ENCODE measurements at places on chromosomes 11 and 22.

- no peak overlapping the region for H3K4me3 ChIP-seq
- H3K36me3 ChIP-seq, result peaks cover 50% of the 10 kb centered on the region
- H3K27me3 ChIP-seq, result no peaks in the 10 kb centered on the region
- no peak for DNase-seq
- no peak overlapping the region for H3K27ac ChIP-seq
These were observed 155.7 kb downstream of the CWF19L2 start for GRCh38 chr11:107301878-107302277.

DNA sequence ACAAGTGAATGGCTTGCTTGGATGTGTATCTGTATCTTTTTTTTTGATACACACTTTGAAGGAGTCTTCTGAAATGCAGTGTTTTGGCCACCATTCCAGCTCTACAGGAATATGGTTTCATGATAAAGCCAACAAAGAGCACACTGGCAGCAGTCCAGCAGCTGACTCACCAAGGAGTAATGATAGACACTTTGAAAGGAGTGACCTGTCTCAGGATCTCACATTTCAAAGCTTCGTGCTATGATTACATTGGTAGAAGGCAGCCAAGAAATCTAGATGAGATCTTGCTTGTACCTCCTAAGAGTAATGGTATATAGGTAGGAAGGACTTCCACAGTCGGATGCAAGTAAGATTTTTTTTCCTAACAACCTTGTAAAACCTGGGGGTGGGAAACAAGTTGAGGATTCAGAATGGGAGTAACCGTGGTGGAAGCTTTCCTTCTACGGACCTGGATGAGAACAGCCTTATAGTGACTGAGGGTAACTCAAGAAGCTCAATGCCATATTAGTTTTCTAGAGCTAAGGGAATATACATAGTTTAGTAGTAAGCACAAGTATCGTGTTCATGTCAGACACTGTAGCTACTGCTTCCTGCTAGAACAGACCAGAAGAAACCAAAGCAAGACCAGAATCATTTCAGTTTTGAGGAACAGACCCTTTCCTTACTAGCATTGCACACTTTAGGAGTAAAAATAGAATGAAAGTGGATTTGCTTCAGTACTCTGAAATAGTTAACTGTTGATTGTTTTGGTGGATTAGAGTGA, 25.0 kb downstream of the MTMR3 start:
- no peak overlapping the region for H3K27ac ChIP-seq
- DNase-seq, result no peak
- no peaks in the 10 kb centered on the region for H3K27me3 ChIP-seq
- no peak overlapping the region for H3K4me3 ChIP-seq
- H3K4me1 ChIP-seq, result peaks cover 23% of the 10 kb centered on the region
- no peaks in the 10 kb centered on the region for H3K36me3 ChIP-seq

DNA sequence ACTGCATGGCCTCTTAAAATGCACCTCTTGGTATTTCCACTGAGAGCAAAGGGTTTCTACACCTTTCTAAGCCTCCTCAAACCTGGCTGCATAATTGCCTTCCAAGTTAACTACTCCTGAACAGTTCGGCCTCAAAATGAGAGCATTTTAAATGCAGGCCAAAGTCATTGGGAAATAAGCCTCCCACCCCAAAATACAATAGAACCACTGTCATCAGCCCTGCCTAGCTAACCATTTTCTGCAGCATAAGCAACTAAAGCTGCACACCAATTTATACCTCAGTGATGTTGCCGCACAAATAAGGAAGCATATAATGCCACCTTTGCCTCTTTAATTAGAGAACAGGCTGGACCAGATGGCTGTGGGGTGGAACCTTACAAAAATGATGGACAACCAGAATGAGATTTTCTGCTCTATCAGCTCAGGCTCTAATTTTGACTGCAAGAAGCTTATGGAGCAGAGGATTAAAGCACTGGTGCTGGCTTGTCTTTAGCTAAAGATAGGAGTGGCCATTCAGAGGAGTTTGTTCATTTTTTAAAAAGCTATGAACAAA, 4.3 kb downstream of the TOB2 start:
- DNase-seq, result no peak
- peaks cover 21% of the 10 kb centered on the region for H3K4me1 ChIP-seq
- H3K4me3 ChIP-seq, result no peak overlapping the region
- peaks cover 3% of the 10 kb centered on the region for H3K36me3 ChIP-seq

DNA sequence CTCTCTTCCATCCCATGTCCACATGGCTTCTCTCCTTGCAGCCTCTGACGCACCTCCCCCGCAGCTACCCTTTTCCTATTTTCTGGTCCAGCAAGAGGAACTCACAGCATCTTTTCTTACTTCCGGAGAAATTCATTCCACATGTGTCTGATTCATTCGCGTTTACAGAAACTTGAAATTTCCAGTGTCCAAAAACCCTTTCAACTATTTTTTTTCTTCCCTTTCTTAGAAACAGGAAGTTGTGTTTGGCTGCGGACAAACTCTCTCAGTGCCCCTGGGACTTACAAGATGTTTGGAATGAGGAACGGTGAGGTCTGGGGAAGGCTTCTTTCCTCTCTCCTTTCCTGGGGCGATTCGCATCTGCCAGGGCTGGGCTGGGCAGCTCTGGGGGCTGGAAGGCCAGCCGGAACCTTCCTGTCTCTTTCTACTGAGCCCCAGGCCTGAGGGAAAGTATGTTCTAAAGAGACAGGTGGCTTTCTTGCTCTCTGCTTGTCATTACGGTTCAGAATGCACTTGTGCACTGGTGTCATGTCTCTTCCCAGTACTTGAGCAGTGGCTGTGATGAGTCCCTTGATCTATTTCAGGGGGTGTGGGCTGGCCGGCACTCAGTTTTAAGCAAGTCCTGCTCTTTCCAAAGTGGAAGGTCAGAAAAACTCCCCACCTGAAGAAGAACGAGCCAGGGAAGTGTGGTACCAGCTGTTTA, 27.5 kb downstream of the ADAMTS8 start:
- no peak overlapping the region for H3K27ac ChIP-seq
- DNase-seq, result no peak
- no peak overlapping the region for H3K4me3 ChIP-seq
- peaks cover 24% of the 10 kb centered on the region for H3K27me3 ChIP-seq
- H3K36me3 ChIP-seq, result no peaks in the 10 kb centered on the region

GRCh38 chr11:47083913-47084312, 92.8 kb downstream of the ARFGAP2 start:
- DNase-seq, result no peak
- H3K36me3 ChIP-seq, result peaks cover 4% of the 10 kb centered on the region
- H3K27me3 ChIP-seq, result no peaks in the 10 kb centered on the region
- no peaks in the 10 kb centered on the region for H3K4me1 ChIP-seq

GRCh38 chr22:37484480-37485394, 1.4 kb downstream of the MFNG start:
- H3K4me3 ChIP-seq, result peak overlapping the region; percentile 98
- H3K36me3 ChIP-seq, result peaks cover 10% of the 10 kb centered on the region
- H3K27me3 ChIP-seq, result no peaks in the 10 kb centered on the region
- DNase-seq, result peak; percentile 37

DNA sequence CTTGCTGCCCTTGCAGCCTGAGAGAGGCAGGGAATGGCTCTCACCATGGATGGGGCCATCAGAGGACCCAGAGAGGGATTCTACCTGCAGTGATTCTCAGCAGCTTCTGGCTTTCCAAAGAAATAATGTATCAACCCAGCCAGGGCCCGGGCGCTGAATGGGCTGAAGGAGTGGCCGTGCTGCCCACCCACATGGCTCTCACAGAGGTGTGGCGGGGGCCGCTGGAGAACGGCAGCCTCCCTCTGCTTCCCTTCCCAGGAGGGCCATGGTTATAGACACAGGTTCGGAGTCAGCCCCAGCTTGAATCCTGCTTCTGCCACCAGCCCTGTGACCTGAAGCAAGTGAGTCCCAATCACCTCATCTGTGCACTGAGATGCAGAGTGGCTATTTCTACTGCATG, 82.7 kb downstream of the THAP12 start:
- no peak for DNase-seq
- peaks cover 14% of the 10 kb centered on the region for H3K27me3 ChIP-seq
- peaks cover 3% of the 10 kb centered on the region for H3K4me1 ChIP-seq
- H3K4me3 ChIP-seq, result no peak overlapping the region
- no peak overlapping the region for H3K27ac ChIP-seq

DNA sequence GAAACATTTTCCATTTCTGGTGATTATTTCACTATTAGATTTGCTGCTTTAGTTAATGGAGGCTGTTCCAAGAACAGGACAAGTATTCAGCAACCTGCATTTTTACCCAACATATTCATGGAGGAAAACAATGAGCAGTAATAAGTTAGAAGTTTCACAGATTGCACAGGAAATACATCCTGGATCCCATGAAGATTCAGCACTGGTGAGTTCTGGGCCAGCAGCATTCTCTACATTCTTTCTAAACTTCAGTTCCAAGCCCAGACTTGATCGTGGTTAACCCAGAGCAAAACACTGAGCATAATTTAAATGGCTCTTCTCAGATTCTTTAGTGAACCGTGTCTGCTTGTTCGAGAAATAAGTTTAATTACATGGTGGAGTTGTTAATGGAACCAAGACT, 3.8 kb downstream of the FJX1 start:
- peaks cover 3% of the 10 kb centered on the region for H3K4me1 ChIP-seq
- peaks cover 17% of the 10 kb centered on the region for H3K27me3 ChIP-seq
- no peak overlapping the region for H3K4me3 ChIP-seq

DNA sequence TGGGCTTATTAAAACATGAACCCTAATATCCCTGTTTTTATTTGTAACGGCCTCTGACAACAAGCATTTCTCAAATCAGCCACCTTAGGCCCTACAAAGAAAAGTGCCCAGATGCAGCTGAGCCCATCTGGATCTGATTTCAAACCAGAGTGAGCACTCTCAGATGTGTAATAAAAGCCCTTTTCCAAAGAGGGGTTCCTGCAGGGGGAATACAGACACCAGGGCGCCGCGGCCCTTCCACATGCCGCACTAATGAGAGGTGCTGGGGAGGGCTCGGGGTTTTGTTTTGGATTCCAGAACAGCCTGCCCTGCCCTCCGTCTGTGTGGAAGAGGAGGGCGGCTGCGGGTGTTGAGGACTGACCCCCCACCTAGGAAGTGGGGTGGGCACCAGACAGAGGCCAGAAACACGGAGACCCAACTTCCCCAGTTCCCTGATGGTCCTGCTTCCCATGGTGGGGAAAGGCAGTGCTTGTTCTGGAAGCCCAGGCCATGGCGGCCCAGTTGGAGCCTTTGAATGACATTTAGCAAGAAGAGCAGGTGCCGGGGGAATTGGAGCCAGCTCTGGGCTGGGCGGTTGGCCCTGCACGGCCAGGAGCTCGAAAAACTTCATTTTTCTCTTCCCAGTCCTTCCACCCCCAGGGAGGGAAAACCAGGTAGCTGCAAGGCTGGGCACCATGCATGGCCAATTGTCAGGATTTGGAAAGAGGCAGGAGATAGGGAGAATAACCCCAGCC, 63.7 kb downstream of the MACROD1 start:
- H3K4me1 ChIP-seq, result peaks cover 6% of the 10 kb centered on the region
- DNase-seq, result no peak
- no peak overlapping the region for H3K4me3 ChIP-seq
- peaks cover 8% of the 10 kb centered on the region for H3K27me3 ChIP-seq

- H3K4me3 ChIP-seq, result no peak overlapping the region
- no peaks in the 10 kb centered on the region for H3K27me3 ChIP-seq
- DNase-seq, result no peak
- peaks cover 29% of the 10 kb centered on the region for H3K4me1 ChIP-seq
- H3K27ac ChIP-seq, result no peak overlapping the region
- no peaks in the 10 kb centered on the region for H3K36me3 ChIP-seq
These were observed 102.1 kb downstream of the SLC1A2 start for GRCh38 chr11:35317253-35317652.

GRCh38 chr11:119591836-119592310, 137.1 kb downstream of the NECTIN1 start:
- peaks cover 11% of the 10 kb centered on the region for H3K27me3 ChIP-seq
- no peaks in the 10 kb centered on the region for H3K36me3 ChIP-seq
- H3K4me3 ChIP-seq, result no peak overlapping the region
- no peaks in the 10 kb centered on the region for H3K4me1 ChIP-seq

DNA sequence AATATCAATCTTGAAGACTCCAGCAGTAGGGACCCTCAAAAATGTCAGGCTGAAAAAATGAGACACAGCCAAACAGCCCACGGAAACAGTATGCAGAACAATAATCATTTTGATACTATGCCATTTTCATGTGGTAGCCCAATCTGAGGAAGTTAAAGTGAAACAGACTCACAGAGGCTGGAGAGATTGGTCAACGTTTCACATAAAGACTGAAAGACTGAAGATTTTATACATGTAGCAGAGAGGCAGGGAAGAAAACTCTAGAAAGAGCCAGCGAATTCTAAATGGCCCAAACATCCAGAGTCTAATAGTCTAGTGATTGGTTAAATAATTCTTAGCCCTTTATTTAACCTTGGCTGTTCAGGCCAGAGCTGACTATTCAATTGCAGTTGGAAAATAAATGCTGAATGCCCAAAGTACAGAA, 49.4 kb downstream of the MAML2 start:
- H3K36me3 ChIP-seq, result peaks cover 17% of the 10 kb centered on the region
- peak overlapping the region; percentile 83 for H3K27ac ChIP-seq
- no peak for DNase-seq

DNA sequence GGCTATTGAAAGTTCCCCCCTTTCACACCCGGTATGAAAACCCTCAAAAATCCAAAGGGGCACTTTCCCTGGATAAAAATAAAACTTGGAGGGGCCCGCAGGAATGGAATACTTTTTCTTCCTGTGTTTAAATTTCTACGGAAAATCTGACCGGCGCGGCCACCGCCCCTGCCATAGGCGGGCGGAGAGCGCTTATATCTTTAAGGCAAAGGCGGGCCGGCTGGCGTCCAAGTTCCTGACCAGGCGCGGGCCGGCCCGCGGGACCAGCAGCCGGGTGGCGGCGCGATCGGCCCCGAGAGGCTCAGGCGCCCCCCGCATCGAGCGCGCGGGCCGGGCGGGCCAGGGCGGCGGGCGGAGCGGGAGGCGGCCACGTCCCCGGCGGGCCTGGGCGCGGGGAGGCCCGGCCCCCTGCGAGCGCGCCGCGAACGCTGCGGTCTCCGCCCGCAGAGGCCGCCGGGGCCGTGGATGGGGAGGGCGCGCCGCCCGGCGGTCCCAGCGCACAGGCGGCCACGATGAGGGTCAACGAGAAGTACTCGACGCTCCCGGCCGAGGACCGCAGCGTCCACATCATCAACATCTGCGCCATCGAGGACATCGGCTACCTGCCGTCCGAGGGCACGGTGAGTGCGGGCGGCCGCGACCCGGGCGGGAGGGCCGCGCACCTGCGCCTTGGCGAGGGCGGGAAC, at the start of gene ANO1:
ANO1 (plus strand) TSS at position 223 of the 686 bp plus-strand sequence; CDS start at position 513, 290 bp downstream.
- no peak for DNase-seq
- no peaks in the 10 kb centered on the region for H3K36me3 ChIP-seq
- peaks cover 19% of the 10 kb centered on the region for H3K27me3 ChIP-seq
- no peak within 1 kb of the TSS for H3K27ac ChIP-seq
- H3K4me1 ChIP-seq, result peaks cover 2% of the 10 kb centered on the region
